Activated T-cell treated with anti-CD3 and anti-CD28 coated beads, Interleukin-2, amount 50 U/mL, for 72 hours (primary cell): ENCODE measurements at places on chromosomes 4 and X. TPM values are rescaled to one million over a fixed set of nuclear protein-coding genes. Genes with fewer than 3 reads are reported as not detected.

GRCh38 chr4:73603271-73603710, 16.9 kb downstream of the RASSF6 start:
- DNase-seq = no peak

DNA sequence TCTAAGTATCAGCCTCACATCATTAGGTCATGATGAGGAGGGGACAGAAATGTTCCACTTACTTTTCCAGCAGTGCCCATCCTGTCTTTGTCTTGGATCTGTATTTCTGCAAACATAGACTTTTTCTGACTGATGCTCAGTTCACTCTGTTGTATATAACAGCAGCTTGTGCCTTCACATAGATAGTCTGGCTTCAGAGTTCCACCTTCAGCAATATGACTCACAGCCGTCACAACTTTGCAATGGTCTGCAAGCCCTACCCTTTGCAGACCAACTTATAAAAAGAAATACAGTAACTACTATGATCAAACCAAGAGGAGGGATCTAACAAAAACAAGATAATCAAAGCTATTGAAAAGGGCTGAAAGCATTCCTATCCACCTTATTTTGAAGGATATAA, at the start of gene ADH7:
Gene ADH7 (minus strand): TSS at position 189 of the 400 bp plus-strand sequence. CDS start 109 bp downstream, at position 80.
- no peak for DNase-seq

- no peak for DNase-seq
These were observed 150.5 kb downstream of the ARSF start for GRCh38 chrX:3191796-3192195.

DNA sequence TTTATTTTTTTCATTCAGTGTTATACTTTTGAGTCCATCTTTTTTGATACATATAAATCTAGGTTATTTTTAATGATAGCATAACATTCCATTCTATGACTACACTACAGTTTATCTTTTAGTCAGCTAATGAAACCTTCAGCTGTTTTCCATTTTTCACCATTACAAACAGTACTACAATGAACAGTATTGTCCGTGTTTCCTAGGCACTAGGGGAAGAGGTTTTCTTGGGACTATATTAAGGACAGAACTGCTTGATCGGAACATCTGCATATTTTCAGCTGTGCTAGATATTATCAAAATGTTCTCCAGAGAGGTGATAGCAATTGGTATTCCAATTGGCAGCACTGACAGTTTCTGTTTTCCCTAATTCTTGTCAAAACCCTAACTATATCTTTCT, 44.3 kb upstream of the HCCS start:
- no peak for DNase-seq

- DNase-seq = no peak
These were observed 59.1 kb downstream of the IGFBP7 start for GRCh38 chr4:57051095-57051494.

Gene ZNF732
- total RNA-seq = not detected
